ENCODE measurements at places on chromosomes 7 and 10.

- no peak for DNase-seq
Observed at GRCh38 chr7:91288208-91288824, 24.1 kb downstream of the FZD1 start.

- no peak for DNase-seq
Observed at GRCh38 chr7:36692456-36692855, 31.8 kb downstream of the AOAH start.

GRCh38 chr7:120775755-120776154, 82.2 kb downstream of the TSPAN12 start:
- no peak for DNase-seq

GRCh38 chr7:106866298-106867281, 1.5 kb downstream of the PIK3CG start:
- no peak for DNase-seq

DNA sequence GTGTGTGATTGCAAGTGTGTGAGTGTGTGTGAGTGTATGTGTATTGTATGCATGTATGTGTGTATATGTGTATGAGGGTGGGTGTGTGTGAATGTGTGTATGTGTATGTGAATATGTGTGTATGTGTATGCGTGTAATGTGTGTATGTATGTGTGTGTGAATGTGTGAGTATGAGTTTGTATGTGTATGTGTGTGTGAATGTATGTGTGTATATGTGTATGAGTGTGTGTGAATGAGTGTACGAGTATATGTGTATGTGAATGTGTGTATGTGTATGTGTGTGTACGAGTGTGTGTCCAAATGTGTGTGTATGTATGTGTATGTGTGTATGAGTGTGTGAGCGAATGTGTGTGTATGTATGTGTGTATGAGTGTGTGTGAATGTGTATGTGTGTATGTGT, 8.2 kb upstream of the GALNTL5 start:
- no peak for DNase-seq

DNA sequence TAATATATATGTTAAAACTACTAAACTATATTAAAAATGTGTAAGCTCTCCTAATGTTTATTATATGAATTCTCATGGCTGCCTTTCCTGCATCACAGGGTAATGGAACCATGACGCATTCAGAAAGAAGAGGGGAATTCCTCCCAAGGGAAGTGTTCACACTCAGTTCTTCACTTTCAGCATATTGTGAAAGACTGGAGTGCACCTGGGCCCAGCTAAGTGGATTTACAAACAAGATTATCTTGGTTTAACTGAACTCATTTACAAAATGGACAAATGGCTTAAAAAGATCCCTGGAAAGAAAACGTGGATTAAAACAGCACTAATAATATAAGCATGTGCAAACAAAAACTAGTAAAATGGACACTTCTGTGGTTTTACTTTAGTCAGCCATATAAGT, 149.8 kb downstream of the DOCK4 start:
- no peak for DNase-seq

- DNase-seq, result no peak
Observed at GRCh38 chr10:75922435-75922834, 491.0 kb downstream of the LRMDA start.

DNA sequence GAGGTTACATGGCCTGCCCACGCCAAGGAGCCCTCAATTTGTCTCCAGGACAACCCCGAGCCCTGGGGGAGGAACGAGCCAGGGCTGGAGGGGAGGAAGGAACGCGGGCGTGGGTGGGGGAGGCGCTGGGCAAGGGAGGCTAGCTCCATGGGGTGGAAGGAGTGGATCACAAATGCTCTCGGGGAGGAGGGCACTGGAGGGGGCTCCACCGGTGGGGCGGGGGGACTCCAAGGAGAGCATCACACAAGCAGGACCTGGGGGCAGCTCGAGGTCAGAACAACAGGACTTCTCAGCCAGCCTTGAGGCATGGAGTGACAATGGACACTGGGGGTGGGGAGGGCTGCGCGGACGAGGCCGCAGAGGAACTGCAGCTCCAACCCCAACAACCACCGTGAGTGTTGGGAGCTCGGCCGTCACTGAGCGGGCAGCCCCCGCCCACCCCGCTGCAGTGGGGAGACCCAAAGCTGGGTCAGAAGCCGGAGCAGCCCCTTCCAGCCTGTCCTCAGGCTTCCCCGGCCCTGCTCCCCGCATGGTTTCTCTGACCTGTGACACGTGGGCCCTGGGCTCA, 41.1 kb downstream of the STK32C start:
- no peak for DNase-seq

GRCh38 chr10:33465747-33466146, 131.3 kb upstream of the NRP1 start:
- DNase-seq, result no peak
